ENCODE measurements at places on chromosomes 4 and X. TPM values are rescaled to one million over a fixed set of nuclear protein-coding genes. Genes with fewer than 3 reads are reported as not detected.

The HTRA3 gene
- 48.5 TPM for total RNA-seq

The POF1B gene
- 19.5 TPM for total RNA-seq

The C4orf51 gene
- not detected for total RNA-seq

The F8A1 gene
- 22.0 TPM for total RNA-seq

The AFM gene
- not detected for total RNA-seq

The ATG4A gene
- 17.2 TPM for total RNA-seq

The TBX22 gene
- not detected for total RNA-seq

The ATP2B3 gene
- 0.10 TPM for total RNA-seq

The ERVMER34-1 gene
- 2.0 TPM for total RNA-seq

The GAGE12F gene
- not detected for total RNA-seq

Data from left cardiac atrium (tissue), 4 donors.